NCI-H2029 treated with DMSO at 0.1 percent for 48 hours (cell line): ENCODE measurements at places on chromosomes 11 and 22.

DNA sequence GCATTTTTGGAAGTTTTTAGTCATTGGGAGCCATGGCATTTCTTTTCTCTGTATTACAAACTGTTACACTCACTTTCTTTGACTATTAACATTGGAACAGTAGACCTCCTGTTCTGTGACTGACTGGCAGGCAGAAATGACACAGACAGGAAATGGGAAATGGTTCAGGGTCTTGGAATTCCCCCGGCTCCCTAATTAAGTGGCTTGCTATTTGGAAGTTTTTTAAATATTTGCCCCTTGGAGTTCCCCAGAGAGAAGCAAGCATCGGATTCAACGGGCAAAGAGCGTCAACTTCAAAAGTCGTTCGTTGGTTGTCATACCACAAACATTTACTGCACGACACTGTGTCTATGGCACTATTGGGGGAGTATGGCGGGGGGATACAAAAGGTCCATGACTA lies 1.1 kb upstream of the BIRC2 start:
- no peak for DNase-seq

DNA sequence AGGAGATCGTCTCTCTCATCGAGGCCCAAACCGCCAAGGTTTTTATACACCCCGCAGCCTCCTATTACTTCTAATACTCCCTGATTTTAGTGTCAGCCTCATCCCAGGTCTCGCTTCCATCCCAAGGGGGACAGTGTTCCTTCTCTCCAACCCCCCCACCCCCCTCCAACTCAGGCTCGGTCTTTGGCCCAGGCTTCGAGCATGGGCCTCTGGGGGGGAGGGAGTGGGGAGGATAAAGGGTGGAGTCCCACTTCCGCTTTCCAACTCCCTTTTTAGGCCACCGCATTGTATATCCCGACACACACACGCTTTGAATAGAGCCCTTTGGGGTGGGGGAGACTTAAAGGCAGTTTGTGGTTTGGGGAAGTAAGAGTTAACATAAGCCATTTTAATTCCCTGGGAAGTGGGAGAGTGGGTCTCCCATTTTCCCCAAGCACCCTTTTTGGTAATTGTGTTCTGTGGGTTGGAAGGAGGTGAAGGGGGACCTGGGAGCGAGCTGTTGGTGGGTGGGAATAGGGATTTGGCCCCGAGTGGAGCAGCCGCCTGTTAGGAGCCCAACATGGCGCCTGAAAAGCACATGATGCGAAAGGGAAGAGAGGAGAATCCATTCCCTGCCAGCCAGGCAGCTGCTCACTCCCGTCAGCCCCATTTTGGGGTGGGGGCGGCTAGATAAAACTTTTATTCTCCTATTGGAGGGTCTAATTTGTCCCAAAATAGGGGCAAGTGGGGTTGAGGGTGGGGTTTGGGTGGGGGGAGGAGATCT lies 844 bp downstream of the PCF11 start:
- no peak for DNase-seq

GRCh38 chr11:86416494-86416893 lies 41.8 kb downstream of the CCDC81 start:
- no peak for DNase-seq

GRCh38 chr11:46363455-46364005 lies 16.3 kb downstream of the DGKZ start:
- no peak for DNase-seq

DNA sequence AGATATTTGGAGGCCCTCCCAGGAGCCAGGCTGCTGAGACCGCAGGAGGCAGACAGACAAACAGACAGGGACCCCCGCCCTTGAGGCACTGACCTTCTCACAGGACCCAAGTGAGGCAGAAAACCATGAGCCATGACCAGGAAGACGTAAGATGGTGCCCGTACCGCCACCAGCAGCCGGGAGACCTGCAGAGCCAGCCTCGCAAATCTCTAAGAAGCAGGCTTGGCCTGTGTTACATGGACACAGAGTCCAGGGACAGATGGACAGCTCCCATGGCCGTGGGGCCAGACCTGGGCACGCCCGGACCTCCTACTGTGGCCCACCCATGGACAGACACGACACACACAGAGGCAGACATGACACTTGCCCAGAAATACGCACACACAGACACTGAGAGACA lies 30.7 kb upstream of the TOLLIP start:
- DNase-seq: no peak

- no peak for DNase-seq
Observed at GRCh38 chr22:21598302-21598701, 30.8 kb downstream of the UBE2L3 start.

- no peak for DNase-seq
Observed at GRCh38 chr11:94025690-94026394, 4.7 kb downstream of the HEPHL1 start.

DNA sequence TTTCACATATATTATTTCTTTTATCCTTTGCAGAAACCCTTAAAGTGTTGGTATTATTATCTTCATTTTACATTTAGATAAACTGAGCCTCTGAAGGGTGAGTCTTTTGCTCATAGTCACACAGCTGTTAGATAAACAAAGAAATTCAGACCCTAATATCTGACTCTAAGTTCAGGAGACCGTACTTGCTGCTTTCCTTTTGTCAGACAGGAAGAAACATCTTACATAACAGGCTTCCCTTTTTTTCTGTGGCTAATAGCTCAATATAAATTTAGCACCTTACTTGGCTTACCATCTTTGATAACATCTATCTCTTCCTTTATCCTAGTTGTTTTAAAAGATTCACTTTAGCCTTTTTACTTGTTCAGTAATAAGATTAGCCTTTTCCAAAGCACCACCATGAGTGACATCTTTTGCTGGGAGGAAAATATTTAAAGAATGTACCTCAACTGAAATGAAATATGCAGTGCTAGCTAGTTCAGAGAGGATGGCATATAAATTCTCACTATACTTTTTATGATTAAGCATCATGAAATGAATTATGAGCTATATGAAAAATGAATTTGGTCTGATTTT lies 128.6 kb downstream of the WNT11 start:
- DNase-seq: no peak

- no peak for DNase-seq
Observed at GRCh38 chr11:46387919-46388618, 3.5 kb downstream of the CHRM4 start.

DNA sequence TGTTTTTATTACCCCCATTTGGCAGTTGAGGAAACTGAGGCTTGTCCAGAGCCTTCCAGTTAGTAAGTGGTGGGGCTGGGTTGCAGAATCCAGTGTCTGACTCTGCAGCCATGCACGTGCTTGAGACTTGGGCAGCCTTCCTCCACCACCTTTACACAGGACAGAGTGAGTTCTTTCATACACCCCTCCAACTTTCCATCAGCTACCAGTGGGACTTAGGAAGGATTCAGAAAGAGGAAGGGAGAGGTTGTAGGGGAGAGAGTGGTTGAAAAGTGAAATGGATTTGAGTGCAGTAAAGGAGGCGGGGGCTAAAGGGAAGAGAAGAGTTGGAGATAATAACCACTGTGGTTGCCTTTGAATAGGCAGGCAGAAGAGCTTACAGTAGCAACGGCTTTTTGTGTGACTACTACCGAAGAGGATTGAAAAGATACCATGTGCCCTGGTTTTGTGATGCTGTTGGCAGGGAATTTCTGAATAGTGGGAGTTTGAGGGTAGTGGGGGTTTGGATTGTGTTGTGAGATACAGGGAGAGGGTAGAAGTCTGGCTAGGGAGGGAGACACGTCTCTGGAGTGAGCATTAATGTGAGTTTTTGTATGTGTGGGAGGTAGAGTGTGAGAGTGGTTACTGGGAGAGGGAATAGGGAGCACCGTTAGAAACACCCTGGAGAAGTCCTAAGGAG lies 1.7 kb downstream of the UVRAG start:
- DNase-seq: no peak

DNA sequence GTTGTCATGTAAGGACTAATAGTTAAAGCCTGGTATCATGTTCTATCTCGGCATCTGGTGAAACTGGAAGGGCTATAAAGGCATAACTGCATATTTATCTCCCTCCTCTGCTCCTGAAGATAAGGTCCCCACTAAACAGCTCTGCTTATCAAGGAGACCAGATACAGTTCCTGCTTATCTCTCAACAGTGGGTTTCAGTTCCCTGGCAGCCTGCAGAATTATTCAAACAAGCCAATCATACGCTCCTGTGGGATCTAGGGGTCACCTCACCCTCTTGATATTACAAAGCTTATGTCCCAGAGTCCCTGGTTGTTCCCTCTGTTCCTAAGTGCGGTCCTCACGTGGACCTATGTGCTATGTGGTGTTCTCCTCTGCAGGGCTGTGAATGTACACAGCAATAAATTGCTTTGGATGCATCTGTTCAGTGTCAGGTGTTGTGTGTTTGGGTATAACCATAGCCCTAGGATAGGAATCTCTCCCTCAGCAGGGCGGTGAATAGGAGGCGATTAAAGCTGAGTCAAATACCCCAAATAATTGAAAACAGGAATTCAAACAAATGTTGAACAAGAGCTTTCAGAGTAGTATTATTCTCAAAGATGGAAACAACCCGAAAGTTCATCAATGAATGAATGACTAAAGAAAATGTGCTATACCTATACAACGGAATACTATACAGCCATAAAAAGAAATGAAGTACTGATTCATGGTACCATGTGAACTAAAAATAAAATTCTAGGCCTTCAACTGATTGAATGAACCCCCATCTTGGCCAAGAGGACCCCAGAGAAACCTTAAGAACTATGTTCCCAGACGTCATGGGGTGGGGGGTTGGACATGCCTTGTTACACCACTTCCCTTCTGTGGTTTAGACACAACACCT lies 3.1 kb upstream of the OOSP4A start:
- DNase-seq: no peak

DNA sequence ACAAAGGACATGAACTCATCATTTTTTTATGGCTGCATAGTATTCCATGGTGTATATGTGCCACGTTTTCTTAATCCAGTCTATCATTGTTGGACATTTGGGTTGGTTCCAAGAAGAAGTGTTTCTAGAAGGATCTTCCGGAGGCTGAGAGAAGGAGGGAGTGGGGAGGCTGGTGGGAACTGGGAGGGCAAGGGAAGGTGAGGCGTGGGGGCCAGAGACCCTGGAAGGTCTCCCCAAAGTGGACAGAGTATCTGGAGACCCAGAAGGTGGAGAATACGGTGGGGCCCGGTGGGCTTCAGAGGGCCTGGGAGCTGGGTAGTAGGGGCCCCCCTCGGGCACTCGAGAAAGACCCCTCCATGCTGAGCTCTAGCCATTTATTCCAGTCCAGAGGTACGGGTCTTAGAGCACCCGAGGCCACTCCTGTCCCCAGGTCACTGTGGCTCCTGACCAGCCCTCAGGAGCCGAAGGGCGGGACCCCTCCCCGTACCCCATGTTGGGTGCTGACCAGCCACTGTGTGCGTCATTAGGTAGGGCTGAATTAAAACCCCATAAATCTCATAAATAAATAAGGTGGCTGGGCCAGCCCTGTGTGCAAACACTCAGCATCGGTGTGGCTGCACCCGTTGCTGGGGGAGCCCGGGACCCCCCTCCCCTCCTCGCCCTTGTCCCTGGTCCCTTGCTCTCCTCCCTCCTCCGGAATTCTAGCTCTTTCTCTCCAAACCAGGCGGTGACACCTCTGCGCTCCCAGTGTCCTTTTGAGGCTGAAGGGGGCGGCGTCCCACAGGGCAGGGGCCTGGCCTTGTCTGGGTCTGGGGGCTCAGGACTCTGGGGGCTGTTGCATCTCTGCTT lies 38.8 kb upstream of the MUC5AC start:
- DNase-seq: no peak

DNA sequence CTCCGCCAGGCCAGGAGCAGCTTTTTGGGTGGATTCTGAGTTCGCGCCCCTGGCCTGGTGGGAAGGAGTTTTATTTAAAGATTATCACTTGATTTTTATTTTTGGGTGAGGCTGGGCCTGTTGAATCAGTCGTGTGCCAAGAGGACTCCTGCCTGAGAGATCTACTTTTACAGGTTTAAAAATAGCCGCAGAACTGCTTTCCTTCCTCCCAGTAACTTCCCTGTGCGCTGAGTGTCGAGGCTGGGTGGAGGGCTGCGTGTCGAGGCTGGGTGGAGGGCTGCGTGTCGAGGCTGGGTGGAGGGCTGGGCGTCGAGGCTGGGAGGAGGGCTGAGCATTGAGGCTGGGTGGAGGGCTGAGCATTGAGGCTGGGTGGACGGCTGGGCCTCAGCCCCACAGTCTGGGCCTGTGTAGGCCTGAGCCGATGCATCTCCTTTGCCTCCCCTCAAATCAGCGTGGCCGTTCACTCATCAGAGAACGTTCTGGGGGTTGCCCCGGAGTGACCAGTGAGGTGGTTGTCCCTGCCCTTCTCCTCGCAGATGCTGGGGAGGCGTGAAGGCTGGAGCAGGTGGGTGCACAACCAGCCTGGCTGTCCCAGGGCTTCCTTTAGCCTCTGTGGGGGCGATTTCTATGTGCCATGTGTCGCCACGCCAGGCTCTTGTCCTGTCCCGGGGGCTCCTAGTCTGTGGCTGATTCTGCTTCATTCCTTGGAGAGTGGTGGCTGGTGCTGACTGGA lies 30.1 kb downstream of the GRAMD4 start:
- DNase-seq: no peak
